ENCODE measurements at places on chromosomes 1 and 21. TPM values are rescaled to one million over a fixed set of nuclear protein-coding genes. Genes with fewer than 3 reads are reported as not detected.

GRCh38 chr1:101064697-101065096, 39.1 kb upstream of the DPH5 start:
- DNase-seq: no peak

DNA sequence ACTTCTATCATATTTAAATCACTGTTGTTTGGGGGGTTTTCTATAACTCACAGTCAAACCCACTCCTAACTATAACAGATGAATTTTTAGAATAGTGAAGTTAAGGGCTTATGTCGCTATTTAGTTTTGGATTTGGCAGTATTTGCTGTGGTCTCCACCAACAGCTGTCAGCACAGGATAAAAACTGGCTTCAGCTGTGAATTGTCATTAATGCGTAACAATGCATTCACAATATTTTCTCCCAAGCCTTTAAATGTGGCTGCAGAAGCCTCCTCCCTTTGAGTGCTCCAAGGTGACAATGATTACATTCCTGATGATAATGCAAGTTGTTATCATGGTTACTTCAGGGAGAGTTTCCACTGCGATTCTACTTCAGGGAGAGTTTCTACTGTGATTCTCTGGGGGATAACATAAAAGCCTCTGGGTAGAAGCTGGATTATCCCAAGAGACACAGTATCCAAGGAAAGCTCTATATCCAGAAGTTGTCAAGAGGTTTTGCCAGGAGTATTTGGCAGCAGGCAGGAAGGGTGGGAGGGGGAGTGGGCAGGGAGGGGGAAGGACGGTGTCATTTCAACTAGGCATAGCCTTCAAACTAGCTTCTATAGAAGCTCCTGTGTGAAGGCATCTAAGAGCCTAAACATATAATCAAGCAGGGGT, 14.9 kb upstream of the SMIM12 start:
- DNase-seq: no peak

DNA sequence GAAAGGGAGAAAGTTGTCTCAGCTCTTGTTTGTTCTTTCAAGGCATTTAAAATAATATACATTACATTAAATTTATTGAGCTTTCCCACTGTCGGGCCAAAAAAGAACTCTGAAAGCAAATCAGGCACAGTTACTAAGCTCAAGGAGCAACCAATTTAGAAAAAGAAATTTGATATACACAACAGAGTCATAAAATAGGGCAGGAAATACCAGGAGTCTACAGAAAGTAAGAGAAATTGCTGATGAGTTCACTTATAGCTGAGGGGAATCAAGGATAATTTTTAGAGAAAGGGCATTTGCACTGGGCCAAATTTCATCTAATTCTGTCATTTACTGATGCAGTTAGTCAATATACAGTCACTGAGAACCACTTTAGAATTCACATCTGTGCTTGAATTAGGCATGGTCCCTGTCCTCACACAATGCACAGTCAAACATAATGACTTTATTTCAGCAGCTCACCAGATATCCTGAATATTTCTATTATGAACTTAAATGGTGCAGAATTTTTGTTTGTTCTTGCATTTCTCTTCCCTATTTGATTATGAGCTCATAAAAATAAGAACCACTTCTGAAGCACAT, 249.6 kb upstream of the BEND5 start:
- DNase-seq: no peak

DNA sequence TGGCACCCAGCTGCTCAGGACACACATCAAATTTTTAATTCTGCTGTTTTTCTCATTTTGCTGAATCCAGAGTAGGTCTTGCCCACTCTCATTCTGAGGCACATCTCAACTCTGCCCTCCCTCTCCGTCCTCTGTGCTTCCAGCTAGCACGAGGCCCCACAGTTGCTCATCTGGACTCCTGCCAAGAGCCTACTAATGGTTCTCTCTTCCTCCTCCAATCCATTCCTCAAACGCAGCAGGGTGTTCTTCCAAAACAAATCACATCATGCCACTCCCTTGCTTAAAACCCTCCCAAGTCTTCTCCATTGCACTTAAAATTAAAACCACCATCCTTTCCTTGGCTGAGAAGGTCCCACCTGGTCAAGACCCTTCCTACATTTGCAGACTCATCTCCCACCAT, 49.8 kb upstream of the SCAF4 start:
- DNase-seq: no peak

The HES5 gene
- not detected for total RNA-seq

The F13B gene
- total RNA-seq: not detected
